Mesenteric fat pad (tissue), 1 donor: ENCODE measurements at places on chromosomes 11 and 22. TPM values are rescaled to one million over a fixed set of nuclear protein-coding genes. Genes with fewer than 3 reads are reported as not detected.

The SCN2B gene
- not detected for total RNA-seq

The FXYD6 gene
- 21.5 TPM for total RNA-seq

The NEU3 gene
- 6.2 TPM for total RNA-seq

The RTN4R gene
- 0.55 TPM for total RNA-seq

The EHF gene
- total RNA-seq, result 0.22 TPM

The HOATZ gene
- total RNA-seq, result not detected

The MYO18B gene
- 0.10 TPM for total RNA-seq

The PIWIL4 gene
- 1.5 TPM for total RNA-seq

The DGKZ gene
- total RNA-seq, result 54.3 TPM

The KCNA4 gene
- total RNA-seq, result 0.87 TPM

The RCOR2 gene
- total RNA-seq, result 0.58 TPM

The UBQLNL gene
- total RNA-seq, result 0.19 TPM

The TIMM10 gene
- total RNA-seq, result 48.0 TPM

The MMP12 gene
- total RNA-seq, result 0.29 TPM

The OR6T1 gene
- total RNA-seq, result not detected

The LRRC75B gene
- total RNA-seq, result 6.0 TPM

The ABCC8 gene
- 0.58 TPM for total RNA-seq

The RAB6A gene
- 122 TPM for total RNA-seq

The MRTFA gene
- total RNA-seq, result 49.8 TPM

The MCAT gene
- 11.5 TPM for total RNA-seq

The TUB gene
- 5.9 TPM for total RNA-seq

The C1QTNF4 gene
- total RNA-seq, result 1.1 TPM

The C11orf87 gene
- not detected for total RNA-seq

The FGF19 gene
- total RNA-seq, result not detected

The UPK3A gene
- not detected for total RNA-seq

The GLYAT gene
- 6.4 TPM for total RNA-seq

The SLC17A6 gene
- total RNA-seq, result not detected

The FOLR2 gene
- total RNA-seq, result 77.3 TPM
